ENCODE measurements at places on chromosomes 13 and 19.

DNA sequence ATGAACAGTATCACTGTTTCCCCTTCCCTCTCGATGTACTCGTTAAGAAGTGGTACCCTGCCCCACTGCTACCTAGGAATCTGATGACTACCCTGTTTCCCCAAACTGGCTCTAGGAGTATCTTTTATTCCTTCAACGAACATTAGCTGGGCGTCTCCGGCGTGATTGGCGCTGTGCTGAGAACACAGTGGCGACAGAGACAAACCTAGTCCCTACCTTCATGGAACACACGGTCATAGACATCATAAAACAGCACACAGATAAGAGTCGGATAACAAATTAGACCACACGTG, 730 bp downstream of the SYMPK start:
- DNase-seq = no peak

- DNase-seq = no peak
Measured at GRCh38 chr19:31641591-31641990, 292.4 kb upstream of the TSHZ3 start.

DNA sequence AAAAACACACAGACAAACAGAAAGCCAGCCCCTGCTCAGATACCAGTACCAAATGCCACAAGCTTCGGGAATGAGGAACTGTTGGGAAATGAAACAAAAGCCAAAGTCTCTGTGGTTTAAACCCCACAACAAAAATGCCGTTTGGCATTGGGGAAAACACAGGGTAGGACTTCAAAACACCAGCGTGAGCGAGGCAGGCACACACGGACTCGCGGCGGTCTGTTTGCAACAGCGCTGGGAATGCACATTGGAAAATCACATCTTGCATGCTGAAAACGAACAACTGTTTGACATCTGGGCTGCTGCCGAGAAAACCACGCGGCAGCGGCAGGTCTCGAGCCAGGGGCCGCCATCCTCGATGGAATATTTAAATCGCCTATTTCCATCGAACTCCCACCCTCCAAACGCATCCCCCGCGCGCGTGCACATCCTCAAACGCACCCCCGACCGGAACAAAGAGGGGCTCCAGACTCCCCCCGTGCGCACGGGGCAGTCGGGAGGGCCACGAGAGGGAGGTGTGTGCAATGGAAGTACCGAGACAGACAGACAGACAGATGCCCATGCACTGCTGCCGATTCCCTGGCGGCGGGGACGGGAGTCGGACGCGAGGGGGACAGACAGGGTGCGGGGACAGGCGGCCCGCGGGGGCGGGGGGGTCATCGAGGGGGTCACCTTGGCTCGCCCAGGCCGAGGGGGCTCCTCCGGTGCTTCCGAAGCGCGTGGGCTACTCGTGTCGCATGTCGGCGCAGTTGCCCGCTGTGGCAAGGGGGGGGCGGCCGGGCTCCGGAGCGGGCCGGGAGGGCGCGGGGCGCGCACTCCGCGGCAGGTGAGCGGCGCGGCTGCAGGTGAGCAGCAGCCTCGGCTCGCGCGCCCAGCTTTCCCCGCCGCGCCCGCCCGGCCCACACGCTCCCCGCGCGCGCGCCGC, at the start of gene GPR12:
TSS of gene GPR12 (minus strand) at position 880 of the 925 bp plus-strand sequence. CDS start 959 bp downstream, outside the sequence.
- DNase-seq = no peak

GRCh38 chr13:113656003-113656588, 1.9 kb downstream of the ATP4B start:
- DNase-seq = no peak

DNA sequence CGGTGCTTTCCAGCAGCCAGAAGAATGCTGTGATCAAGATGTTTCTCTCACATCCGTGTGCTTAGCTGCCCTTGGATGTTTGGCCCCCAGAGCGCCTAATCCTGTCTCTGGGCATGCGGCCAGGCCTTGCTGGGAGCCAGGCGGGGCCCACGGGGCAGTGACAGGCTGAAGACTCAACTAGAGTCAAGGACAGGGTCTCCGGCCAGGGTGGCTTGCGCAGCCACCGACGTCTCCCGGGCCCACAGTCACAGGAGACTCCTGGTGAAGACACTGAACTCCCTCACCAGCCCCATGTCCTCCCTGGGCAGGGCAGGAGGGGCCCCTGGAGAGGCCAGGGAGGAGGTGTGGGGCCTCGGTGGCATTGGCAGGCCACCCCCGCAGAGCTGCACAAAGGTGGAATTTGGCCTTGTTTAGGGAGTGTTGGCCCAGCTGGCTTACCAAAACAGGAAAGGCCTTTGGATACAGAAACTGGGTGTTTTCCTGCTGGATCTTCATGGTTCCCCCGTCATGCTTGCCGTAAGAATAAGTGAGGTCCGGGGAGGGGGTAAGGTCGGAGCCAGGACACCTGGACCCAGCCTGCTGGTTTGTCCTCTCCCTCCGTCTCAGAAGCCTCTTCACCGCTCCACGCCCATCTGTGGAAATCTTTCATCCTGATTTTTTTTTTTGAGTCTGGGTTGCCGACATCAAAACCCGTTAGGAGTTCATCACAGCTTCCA, 10.0 kb upstream of the NDUFS7 start:
- no peak for DNase-seq

GRCh38 chr19:913080-913748, at the start of gene R3HDM4:
Gene R3HDM4 (minus strand): TSS chr19:913219. CDS start chr19:913157, 62 bp downstream.
- DNase-seq = no peak

DNA sequence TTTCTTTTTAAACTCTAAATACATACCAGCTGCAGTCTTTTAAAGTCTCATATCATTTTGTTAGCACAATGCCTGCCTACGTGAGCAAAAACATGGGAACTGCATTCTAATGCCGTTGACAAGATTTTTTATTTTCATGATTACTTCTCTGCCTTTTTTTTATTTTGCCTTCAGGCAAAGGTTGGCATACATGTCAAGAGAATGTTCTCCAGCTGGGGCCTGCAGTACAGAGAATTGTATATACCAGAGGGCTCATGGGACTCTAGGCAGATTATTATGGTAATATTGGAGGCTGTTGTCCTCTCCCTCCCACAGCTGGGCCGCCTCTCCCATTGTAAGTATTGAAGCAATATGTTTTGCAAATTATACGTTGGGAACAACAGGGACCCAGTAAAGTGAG, 53.9 kb upstream of the OBI1 start:
- no peak for DNase-seq
